Thoracic aorta (tissue), 2 donors: ENCODE measurements at places on chromosomes 7 and 10.

DNA sequence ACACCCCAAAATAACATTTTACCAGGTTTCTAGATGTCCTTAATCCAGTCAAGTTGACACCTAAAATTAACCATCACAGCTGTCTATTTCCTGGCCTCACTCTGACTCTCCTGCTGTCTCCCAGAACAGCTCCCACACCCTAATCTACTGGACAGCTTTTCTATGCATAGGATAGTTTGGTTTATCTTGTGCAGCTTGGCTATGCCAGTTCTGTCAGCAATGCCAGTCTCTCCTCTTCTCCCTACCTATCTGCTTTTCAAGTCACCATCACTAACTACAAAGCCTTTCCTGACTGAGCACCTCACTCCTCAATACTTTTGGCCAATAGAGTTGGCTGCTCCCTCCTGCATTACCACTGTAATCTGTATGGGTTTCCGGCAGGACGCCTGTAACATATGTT, 5.0 kb downstream of the NCOA4 start:
- DNase-seq = no peak

DNA sequence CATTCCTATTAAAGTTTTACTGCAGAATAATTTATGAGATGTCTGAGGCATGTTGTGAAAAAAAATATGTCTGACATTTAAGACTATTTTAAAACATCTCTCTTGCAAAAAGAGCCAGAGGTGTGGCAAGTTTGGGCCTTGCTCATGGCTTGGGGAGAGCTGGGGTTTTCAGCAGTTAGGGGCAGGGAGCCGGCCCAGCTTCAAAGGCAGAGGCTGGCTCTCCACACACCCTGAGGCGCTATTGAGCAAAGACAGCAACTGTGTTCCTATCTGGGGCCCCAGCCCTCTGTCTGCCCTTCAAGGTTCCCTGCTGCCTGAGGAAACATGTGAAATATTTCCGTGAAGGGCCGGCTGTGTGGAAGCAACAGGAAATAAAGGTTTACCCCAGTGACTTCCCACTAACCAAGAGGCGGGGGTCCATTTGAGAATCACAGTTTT, 94.0 kb downstream of the SORBS1 start:
- no peak for DNase-seq

GRCh38 chr7:17991866-17992648, 35.6 kb downstream of the PRPS1L1 start:
- no peak for DNase-seq

GRCh38 chr10:63197344-63198092, 64.4 kb downstream of the NRBF2 start:
- DNase-seq = no peak

DNA sequence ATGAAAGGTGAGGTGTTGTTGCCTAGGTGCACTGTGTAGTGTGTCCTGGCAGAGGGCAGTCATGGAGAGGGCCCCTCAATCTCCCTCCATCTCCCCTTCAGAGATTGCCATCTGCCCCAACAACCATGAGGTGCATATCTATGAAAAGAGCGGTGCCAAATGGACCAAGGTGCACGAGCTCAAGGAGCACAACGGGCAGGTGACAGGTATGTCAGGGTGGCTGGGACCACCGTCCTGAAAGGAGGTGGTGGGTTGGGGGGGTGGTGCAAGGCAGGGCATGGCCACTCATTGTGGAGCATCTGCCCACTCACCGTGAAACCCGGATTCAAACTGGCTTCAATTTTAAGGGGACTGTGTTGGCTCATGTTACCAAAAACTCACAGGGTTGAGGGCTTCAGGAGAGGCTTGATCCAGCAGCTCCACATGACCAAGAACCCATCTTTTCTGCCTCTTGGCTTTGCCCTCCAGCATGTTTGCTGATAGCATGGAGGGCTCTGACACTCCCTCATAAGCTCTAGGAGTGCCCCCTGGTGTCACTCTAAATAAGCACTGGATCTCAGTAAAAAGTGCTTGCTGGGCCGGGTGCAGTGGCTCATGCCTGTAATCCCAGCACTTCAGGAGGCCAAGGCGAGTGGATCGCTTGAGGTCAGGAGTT, 12.2 kb downstream of the ARPC1B start:
- no peak for DNase-seq

DNA sequence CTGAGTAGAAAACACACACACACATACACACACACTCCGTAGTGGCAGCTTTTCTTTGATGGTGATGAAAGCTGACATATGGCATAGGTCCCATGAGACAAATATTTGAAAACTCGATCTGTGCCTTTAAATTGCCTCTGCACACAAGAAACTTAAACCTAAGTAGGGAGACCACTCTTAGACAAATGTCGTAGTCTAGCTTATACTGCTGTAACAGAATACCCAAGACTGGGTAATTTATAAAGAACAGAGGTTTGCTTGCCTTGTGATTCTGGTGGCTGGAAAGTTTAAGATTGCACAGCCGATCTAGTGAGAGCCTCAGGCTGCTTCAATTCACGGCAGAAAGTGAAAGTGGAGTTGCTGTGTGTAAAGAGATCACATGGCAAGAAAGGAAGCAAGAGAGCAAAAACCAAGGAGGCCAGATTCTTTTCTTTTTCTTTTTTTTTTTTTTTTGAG, 489.4 kb upstream of the SORCS1 start:
- DNase-seq = no peak

GRCh38 chr10:105291571-105291970, 650.5 kb downstream of the SORCS3 start:
- no peak for DNase-seq

- no peak for DNase-seq
These were observed 14.9 kb upstream of the TES start for GRCh38 chr7:116195451-116195850.
